ENCODE measurements at places on chromosomes 3 and 15.

GRCh38 chr3:59481776-59482400 is 432.1 kb upstream of the CFAP20DC start:
- peak; percentile 32 for DNase-seq

GRCh38 chr3:62049033-62049432 is 324.3 kb downstream of the FEZF2 start:
- no peak for DNase-seq

DNA sequence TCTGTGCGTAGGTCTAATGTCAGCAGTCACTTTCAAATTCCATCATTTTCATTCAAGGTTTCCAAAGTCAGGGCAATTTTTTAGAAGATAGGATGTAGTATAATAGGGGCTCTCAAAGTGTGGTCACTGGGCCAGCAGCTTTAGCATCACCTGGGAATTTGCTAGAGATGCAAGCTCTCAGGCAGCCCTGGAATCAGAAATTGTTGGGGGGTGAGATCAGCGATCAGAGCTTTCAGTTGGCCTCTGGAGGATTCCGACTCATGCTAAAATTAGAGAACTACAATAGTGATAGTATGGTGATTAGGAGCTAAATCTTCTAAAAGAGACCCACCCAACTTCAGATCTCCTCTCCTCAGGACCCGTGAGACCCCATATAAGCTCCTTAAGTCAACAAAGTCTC is 2.4 kb upstream of the FRMD4B start:
- DNase-seq: peak; percentile 46

DNA sequence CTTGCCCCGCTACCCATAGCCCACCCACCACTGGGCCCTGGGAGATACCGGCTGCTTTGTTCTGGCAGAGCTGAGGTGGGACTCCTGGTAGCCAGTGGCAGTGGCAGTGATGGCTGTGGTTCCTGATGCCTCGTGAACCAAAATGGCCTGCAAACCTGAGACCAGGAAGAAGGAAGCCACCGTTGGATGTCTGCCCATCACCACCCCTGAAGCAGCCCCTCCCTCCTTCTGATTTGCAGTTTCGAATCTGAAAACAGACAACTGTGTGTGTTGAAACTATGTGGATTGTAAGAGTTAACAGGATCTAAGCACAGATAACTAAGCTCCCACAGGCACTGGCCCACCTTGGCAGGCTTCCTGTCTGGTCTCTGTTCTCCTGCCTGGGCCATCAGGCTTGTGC is 66.6 kb downstream of the NUP210 start:
- no peak for DNase-seq

DNA sequence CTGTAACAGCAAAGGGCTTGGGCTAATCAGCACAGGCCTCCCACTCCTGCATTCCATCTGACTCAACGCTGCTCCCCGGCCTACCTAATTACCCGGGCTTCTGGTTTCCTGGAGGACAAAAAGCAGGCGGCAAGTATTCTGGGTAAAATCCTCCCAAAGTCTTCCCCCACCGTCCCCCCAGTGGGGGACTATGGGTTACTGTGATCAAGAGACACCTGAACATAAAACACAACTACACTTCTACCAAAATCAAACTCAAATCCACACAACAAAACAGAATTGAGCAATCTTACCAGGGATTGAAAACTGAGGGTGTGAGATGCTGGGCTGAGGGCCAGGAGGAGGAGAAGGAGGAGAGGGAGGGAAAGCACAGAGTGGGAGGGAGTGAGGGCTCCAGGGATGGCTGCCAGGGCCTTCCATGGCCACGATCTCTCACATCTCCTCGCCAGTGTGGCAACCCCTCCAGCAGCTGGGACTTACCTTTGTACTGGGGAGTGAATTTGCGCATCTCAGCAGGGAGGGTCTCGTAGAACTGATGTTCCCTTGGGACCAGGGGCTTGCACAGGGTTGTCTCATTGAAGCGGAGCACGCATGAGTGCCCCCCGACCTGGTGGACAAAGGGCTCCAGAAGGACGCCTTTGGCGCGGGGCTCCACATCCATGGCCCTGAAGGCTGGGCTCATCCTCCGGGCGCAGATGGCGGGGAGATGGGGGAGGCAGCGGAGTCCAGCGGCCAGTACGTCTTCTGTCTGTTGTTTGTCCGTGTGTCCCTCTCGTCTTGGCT is 9.1 kb upstream of the NCKIPSD start:
- DNase-seq: peak; percentile 88

- peak; percentile 61 for DNase-seq
Observed at GRCh38 chr15:98650417-98651035, 2.2 kb downstream of the IGF1R start.

DNA sequence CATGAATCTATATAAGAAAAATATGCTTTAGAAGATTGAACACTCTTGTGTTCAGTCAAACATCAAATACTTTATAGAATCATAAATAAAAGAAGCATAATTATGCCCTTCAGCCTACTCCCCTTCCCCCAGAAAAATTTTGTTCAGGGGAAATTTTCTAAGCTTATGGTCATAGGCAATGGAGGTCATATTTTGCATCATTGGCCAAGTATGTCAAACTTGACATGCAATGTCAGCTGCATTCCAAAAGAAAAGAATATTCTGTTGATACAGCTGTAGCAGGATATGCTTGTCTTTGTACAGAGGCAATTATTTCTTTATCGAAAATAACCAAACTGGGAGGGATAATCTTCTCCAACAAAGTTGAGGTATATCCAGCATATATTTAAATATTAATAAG is 328.2 kb downstream of the ZIC1 start:
- peak; percentile 18 for DNase-seq

DNA sequence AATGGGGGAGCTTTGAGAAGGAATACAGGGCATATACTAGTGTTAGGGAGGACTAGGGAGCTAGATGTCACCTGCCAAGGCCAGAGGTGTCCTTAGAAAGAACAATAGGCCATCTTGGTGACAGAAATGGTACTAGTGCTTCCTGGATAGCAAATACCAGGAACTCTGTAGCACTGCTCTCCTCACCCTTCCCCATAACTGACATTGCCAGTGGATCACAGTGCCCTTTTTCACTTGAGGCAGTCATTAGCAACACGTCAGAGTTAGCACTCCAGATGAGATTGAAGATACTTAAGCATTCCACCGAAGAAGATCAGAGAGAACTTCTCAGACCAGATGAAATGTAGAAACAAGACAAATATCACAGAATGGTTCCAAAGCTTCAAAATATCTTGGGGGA is 103.1 kb upstream of the PDZRN3 start:
- DNase-seq: peak; percentile 34

DNA sequence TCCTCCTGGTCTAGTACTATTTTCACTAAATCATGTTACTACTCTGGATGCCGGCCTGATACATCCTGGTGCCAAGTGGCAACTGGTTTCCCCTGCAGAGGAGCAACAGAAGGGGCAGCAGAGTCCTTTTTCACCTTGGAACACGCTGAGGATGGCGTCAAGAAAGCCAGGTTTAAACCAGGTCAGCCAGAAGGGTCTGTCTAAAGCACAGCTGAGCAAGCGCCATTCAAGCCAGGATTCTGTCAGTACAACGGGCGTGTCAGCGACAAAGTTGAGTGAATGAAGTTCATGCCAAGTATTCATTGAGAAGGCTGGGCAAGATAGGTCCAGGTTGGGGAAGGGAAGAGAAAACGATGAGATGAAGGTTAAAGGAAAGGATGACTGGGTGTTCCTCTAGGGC is 88.2 kb downstream of the FBN1 start:
- DNase-seq: no peak

- peak; percentile 33 for DNase-seq
Observed at GRCh38 chr3:150528354-150528797, 17.9 kb downstream of the SERP1 start.

DNA sequence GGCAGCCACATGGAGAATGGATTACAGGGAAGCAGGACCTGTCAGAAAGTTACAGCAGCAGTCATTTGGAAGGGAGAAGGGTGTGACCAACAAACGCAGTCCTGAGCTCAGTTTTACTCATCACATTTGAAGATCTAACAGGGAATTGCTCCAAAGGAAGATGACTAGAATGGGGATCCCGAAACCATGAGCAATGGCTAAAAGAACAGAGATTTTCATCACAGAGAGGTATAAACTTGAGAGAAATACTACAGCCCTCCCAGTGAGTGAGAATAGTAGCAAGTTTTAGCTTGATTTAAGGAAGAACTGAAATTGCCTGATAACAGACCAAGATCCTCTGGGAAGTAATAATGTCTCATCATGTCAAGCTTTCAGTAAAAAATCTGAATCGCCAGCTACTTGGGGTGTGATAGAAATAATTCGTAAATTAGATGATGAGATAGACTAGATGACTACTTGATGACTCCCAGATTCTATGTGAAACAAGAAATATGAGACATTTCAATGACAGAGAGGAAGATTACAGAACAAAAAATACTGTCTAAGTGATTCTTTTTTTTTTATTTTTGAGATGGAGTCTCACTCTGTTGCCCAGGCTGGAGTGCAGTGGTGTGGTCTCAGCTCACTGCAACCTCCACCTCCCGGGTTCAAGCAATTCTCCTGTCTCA is 16.9 kb downstream of the CD47 start:
- peak; percentile 35 for DNase-seq

- peak; percentile 8 for DNase-seq
Observed at GRCh38 chr15:52557274-52557641, 11.6 kb downstream of the ARPP19 start.

GRCh38 chr15:28922707-28923012 is 36.9 kb downstream of the APBA2 start:
- no peak for DNase-seq

DNA sequence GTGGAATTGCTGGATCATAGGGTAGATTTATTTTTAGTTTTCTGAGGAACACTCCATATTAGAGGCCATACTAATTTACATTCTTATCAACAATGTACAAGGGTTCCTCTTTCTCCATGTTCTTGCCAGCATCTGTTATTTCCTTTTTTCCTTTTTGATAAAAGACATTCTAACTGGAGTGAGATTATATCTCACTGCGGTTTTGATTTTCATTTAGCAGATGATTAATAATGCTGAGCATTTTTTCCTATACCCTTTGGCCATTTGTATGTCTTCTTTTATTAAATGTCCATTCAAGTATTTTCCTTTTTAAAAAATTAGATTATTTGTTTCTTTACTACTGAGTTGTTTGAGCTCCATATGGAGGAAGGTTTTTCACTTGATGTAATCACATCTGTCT is 1189.5 kb downstream of the ZPLD1 start:
- DNase-seq: no peak

- peak; percentile 37 for DNase-seq
Observed at GRCh38 chr3:154540950-154541604, 111.1 kb upstream of the GPR149 start.

GRCh38 chr3:176757429-176757828 is 439.9 kb downstream of the TBL1XR1 start:
- DNase-seq: no peak

DNA sequence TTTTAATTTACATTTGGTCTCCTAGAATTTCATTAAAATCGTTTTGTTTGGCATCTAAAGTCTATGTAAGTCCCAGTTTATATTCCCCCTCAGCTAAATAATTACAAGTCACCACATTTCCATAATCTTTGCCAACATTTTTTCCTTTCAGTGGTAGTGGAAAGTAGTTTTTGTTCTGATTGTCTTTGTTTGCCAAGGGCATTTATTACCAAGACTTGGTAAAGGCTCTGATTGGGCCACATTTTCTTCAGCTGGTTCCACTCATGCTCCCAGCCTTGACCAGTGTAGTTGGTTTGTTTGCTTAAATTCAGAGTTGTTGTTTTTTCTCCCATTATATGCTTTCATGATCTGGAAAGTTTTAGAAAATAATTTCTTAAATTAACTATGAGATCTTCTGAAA is 153.4 kb upstream of the MME start:
- DNase-seq: no peak

DNA sequence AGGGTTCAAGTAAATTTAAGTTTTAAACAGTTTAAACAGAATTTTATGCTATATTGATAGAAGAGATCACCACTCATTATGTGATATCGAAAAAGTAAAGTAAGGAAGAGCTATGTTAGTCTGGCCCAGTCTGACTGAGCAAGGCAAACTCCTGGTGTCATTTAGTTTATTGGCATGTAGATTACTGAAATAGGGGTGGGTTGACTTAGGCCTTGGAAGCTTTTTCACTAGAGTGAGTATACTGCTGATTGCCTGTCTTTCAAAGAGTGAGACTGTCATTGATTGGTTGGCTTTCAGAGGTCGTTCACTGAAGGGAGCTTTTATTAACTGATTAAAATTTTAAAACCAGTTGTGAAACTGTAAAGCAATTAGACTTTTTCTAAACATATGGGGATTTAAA is 294.5 kb downstream of the NAALADL2 start:
- DNase-seq: no peak

DNA sequence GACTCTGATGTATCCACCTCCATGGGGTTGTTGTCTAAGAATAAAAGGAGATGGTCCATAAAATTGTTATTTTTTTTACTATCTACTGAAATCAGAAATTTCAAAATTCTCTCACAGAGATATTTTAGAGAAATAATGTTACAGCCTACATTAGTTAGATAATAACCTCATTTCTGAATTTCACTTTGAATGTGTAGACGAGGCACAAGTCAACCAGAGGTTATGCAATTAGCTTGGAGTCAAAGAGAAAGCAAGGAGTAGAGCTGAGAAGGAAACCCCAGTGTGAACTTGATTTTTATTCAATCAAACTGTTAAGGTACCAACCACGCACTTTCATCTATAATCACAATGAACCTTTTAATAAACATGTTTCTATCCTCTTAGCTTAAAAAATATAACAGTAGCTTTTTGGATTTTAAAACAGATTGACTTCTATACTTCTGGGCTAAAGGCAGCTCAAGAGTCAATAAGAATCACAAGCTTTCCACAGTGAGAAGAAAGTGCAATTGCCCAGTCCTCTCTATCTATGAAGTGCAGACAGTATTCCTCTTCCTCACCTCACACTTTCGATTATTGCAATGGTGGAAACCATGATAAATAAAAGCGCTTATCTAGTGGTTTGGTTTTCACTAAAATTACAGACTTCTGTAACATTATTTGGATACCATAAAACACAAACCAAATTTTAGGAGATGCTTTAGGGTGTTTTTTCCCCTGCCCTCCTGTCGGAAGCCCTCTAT is 403.2 kb downstream of the ZBTB20 start:
- DNase-seq: no peak

GRCh38 chr3:135997554-135998320 is 32.2 kb downstream of the PPP2R3A start:
- no peak for DNase-seq

DNA sequence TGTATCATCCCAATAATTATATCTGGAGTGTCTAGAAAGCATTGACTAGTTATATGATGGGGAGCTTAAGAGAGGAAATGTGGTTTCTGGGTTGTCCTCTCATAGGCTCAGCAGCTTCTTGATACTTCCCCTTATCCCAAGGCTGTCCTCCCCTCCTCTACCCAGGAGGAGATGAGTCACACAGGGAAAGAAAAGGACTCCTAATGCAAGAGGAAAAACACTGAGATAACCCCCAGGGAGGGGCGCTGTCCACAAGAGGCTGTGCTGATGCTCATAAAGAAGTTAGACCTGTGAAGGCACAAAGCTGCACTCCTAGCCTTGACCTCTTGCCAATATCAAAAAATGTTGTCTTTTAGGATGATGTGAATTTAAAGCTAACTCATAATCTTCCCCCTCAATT is 28.8 kb upstream of the GYG1 start:
- DNase-seq: peak; percentile 82

- no peak for DNase-seq
Observed at GRCh38 chr3:11072631-11073030, 80.1 kb downstream of the SLC6A1 start.

All from fibroblast of skin of right biceps (primary cell).